ENCODE measurements at places on chromosomes 6 and 20.

DNA sequence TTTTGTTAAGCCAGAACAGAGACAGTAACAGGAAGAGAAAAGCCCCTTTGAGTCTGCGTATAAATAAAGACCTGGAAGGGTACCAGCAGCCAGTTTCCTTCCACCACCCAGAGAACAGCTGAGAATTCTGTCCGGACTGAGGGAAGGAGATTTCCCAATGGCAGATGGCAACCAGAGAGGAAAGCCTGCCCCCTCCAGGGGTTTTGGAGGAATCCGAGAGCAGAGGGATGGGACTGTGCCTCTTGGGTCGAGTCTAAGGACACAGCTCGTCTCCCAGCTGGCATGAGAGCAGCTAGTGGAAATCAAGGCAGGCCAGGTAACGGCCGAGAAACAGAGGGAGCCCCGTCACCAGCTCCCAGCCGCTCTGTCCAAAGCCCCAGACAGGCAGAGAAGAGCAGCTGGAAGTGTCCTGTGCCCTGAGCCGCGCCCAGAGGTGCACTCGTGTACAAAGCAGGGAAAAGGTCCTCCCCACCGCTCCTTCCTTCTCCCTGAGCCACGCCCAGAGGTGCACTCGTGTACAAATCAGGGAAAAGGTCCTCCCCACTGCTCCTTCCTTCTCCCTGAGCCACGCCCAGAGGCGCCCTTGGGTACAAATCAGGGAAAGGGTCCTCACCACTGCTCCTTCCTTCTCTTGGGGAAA lies 134.0 kb upstream of the SNX9 start:
- no peak for DNase-seq

- no peak for DNase-seq
Observed at GRCh38 chr6:146595972-146596731, 2.6 kb upstream of the ADGB start.

GRCh38 chr20:50689864-50690649 lies 1.3 kb downstream of the RIPOR3 start:
- no peak for DNase-seq

- no peak for DNase-seq
Observed at GRCh38 chr20:24531631-24532419, 62.4 kb downstream of the SYNDIG1 start.

DNA sequence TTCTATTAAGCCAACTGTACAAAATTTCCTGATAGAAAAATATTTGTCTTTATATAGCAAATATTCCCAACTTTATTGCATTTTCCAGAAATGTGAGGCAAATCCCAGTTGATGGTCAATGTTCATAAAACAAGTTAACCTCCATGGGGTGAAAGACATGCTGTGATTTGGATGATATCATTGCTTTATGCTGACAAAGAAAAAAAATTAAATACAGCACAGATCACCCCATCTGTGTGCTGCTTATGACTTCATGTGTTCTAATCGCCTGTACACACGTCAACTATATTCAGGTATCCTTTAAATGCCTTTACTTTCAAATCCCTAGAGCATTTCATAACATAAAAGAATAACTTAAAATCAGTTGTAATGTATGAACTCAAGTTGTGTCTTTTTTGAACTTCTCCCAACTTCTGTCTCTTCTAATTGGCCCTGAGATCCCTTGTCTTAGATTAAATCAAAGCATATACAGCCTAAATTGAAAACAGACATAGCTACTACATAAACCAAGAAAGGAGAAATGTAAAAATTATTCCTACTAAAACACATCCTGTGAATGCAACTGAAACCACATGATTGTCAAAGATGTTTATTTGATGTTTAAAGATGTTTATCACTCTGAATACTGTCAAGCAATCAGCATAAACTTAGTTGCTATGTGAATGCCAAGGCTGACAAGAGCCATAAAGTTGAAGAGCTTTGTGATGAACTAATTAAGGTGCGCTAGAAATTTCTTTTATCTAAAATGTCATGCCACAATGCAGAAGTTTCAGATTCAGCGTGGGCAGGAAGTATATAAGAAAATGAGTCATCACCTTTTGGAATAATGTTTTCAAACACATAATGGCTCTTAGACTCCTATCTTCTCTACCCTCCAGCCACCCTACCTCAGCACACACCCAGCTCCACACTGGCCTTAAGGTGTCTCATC lies 68.7 kb downstream of the FILIP1 start:
- no peak for DNase-seq

- DNase-seq = no peak
Observed at GRCh38 chr6:49546331-49546730, 4.1 kb upstream of the C6orf141 start.

Data from stimulated activated CD8-positive, alpha-beta memory T cell treated with anti-CD3 and anti-CD28 coated beads, Interleukin-7, amount 100 ng/mL, for 4 hours (primary cell).